ENCODE measurements at places on chromosomes 12 and 14.

- DNase-seq = no peak
Measured at GRCh38 chr12:103969391-103969790, 3.7 kb downstream of the TDG start.

GRCh38 chr14:50366115-50366514 is 30.6 kb downstream of the CDKL1 start:
- no peak for DNase-seq

DNA sequence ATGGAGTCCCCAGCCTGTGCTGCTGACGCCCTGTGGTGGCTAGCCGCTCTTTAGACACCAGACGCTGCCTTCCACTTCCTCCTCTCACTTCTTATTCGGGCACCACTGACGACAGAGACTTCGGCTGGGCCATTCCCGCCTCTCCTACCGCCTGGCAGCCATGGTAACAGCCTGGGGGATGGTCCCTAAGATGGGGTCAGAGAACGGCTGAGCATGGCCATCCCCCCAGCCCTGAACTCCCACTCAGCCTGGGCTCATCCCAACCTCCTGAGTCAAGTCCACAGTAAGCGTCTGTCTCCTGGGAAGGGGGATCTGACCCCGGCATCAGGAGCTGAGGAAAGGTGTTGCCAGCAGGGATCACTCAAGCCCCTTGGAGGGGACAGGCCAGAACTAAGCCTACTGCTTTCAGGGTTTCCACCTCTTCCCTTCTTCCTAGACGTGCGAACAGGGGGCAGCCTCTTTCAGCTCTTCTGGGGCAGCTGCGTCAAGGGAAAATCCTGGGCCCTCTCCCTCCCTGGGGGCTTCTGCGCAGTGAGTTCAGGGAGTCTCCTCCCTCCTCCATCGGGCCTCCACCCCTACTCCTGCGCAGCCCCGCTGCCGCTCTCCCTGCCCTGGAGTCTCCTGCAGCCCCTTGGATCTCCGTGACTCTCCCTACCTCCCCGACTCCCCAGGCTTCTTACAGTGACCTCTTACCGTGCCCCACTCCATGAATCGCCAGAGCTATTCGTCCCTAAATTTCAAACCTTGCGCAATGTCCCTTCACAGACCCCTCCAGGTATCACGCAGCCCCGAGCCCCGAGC is 643 bp upstream of the TAMALIN start:
- DNase-seq = no peak

- DNase-seq = no peak
Measured at GRCh38 chr14:40367717-40368116, 935.5 kb upstream of the FBXO33 start.

DNA sequence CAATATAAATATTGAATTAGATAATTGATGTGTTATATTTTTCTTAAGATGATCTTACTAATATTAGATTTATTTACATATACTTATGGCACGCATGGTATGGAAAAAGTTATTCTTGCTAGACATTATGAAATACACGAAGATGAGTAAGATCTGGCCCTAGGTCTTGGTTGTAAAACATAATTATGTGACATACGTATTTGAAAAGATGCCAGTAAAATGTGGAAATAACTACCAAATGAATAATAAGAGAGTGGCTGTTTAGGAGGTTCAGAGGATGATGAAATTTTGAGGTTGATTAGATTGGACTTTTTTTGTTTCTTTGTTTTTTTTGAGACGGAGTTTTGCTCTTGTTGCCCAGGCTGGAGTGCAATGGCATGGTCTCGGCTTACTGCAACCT is 41.3 kb downstream of the FANCM start:
- DNase-seq = no peak

DNA sequence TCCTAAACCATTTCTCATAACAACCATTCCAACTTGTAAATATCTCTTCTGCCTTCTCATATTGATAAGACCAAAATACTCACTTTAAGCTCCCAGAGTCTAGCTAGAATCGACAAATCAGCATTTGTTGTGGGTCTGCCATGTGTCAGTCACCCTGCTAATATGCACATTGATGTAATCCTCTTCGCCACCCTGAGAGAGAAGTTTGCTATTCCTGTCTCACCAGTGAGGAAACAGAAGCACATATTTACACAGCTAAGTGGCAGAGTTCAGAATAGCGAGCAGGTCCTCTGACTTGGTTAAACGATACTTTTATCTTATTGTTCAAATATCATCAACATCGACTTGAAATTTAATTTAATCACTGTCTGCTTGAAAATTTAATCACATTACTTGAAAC is 142.1 kb downstream of the ANO4 start:
- no peak for DNase-seq

- DNase-seq = peak; percentile 95
Measured at GRCh38 chr14:58331111-58331510, 32.8 kb downstream of the ARID4A start.

DNA sequence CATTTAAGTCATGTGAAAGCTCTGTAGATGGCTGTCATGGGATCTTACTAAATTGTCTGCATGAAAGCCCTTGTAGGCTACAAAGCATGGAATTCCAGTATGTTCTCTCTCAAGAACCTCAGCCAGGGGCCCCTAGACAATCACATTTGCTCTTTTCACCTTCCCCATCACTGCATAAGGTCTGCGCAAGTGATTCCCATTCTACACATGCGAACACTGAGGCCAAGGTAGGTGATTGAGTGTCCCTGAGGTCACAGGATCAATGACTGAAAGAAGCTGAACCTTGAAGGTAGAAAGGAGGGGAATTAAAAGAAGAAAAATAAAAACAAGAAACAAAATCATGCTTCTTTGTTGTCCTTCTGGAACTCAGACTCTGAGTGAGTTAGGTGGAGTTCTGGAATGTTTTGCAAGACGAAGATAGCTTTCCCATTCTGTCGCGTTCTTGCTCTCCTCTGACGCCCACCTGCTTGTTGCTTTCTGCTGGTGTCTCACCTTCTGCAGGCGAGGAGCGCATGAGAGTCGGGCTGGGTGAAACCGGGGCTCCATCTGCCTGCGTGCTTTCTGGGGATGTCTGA is 79.9 kb downstream of the SPRING1 start:
- no peak for DNase-seq

GRCh38 chr12:53967421-53967925 is 5.5 kb upstream of the HOXC11 start:
- DNase-seq = no peak

- no peak for DNase-seq
Measured at GRCh38 chr12:4440187-4440941, 5.3 kb downstream of the FGF6 start.

DNA sequence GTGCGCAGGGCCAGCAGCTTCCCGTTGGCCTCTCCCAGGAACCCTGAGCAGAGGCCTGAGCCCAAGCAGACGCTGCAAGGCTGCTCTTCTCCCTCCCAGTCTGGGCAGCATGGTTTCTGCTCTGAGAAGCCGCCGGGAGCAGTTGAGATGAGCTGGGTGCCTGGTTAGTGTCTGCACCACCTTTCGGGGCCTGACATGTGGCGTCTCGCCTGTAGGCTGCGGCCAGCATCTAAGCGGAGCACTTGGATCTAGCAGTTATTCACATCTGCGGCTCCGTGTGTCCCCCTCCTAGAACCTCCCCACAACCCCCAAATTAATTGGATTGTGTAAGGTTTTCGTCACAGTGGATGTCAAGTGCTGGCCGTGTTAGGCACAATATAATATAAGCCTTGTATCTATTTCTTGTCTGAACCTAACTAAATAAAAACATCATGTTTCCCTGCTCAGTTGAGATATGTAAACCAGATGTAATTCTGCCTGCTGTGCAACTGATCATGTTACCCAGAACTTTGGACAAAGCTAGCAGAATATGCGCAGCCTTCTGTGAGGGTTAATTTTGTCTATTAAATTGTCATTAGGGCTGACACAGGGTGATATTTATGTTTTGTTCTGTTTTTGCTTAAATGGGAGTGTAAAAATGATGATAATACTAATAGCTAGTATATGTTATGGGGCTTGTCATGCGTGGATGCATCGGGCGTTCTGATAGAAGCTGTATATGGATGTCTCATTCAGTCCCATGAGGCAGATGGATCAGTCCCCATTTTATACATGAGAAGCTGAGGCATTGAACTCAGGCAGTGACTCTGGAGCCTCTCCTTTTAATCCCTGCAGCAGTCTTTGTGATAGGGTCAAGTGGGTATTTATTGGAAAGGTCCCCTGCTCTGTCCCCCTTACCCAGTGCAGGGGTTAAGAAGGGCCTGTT is 45.8 kb downstream of the ELK3 start:
- no peak for DNase-seq

DNA sequence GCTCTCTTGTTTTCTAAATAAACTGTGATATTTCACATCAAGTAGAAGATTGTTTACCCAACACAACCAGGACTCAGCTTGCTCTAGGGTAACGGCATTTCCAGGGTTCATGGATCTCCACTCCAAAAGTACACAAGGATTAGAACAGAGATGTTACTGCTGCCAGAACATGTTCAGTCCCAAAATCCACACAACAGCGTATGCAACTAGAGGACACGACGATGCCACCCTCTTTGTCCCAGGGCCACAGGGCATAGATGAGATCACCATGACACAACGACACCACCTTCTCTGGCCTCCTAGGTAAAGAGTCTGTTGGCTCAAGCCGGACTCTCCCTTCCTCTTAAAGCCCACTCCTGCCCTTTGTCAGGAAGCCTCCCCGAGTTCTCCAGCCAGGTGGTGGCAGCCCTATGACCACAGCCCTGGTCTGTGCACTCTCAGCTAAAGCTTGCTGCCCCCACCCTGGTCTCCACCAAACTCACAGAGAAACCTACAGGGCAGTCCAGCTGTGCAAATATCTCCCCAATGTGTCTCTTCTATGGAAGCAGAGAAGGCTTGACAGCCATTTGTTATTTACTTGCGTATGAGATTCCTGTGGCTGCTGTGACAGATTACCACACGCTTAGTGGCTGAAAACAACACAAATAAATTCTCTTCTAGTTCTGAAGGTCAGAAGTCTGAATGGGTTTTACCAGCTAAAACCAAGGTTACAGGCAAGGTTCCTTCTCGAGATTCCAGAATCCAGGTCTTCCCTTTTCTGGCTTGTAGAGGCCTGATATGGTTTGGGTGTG is 10.3 kb downstream of the CLMN start:
- no peak for DNase-seq

DNA sequence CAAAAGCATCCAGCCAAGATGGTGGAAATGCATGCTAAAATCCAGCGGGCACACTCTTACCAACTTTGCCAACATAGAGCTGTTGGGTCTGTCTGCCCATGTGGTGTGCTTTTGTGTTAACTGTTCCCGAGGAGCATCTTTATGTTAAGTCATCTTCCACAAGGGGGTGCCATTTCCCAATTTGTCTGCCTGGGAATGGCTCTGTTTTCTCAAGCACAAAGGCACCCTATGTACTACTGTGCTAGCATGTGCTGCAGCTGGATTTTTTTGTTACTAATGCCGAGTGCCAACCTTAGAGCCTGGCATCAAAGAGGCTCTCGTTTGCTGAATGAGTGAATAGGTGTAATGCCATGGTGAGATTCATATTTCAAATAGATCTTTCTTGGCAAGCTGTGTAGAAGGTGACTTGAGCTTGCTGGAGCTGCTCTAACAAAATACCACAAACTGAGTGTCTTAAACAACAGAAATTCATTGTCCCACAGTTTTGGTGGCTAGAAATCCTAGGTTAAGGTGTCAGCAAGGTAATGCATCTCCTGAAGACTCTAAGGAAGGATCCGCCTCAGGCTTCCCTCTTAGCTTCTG is 74.3 kb downstream of the TRHDE start:
- DNase-seq = peak; percentile 33

- no peak for DNase-seq
Measured at GRCh38 chr14:71403656-71404055, 496.4 kb downstream of the PCNX1 start.

- DNase-seq = no peak
Measured at GRCh38 chr14:104694991-104695659, 5.7 kb downstream of the INF2 start.

- no peak for DNase-seq
Measured at GRCh38 chr12:60947533-60947932, 1312.7 kb upstream of the USP15 start.

GRCh38 chr12:57085999-57086492 is 2.9 kb upstream of the NAB2 start:
- no peak for DNase-seq

GRCh38 chr12:44509471-44509870 is 366.6 kb downstream of the NELL2 start:
- no peak for DNase-seq

DNA sequence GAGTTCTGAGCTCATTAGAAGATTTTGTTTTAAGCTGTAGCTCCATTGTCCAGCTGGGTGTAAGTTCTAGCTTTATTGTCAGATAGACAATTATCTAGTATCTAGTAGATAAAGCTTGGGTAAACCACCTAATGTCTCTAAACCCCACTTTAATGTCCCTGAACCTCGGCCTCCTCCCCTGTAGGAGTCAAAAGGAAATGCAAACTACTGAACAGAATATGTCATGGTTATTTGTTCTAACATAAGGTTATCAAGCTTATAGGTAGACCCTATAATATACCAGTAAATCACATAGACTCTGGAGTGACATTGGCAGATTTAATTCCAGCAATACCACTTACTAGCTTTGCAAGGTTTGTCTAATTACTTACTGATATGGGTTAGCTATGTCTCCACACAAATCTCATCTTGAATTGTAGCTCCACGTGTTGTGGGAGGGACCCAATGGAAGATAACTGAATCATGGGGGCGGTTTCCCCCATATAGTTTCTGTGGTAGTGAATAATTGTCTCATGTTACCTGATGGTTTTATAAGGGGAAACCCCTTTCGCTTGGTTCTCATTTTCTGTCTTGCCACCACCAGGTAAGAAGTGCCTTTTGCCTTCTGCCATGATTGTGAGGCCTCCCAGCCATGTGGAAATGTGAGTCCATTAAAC is 29.4 kb downstream of the BCAT1 start:
- DNase-seq = no peak

- no peak for DNase-seq
Measured at GRCh38 chr12:114762490-114763110, 78.6 kb upstream of the TBX3 start.

DNA sequence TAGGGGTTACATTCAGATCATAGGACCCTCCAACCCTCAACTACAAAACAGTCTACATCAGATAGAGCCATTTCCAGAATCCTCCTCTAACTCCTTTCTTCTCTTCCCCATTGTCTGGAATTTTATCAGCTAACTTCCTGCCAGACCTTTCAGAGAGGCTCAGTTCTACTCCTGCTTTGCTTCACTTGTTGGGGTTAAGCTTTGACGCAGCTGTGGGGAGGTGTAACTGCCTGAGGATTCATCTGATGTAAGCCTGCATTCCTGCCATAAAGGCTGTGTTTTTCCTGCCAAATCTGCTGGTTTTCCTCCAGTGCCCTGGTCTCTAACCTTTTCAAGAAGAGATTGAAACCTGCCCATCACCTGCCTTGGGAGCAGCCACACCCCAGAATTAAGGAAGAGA is 16.9 kb downstream of the DHRS2 start:
- no peak for DNase-seq

- DNase-seq = peak; percentile 28
Measured at GRCh38 chr12:52327052-52327829, 6.0 kb upstream of the KRT83 start.

- DNase-seq = peak; percentile 60
Measured at GRCh38 chr12:27332714-27333402, at the start of gene BMAL2. BMAL2 (plus strand) TSS chr12:27332836; CDS start chr12:27333073, 237 bp downstream.
